ENCODE measurements at places on chromosomes 2 and 18.
A peak's percentile ranks its signal among the peaks of the same experiment; 100 is the strongest.

DNA sequence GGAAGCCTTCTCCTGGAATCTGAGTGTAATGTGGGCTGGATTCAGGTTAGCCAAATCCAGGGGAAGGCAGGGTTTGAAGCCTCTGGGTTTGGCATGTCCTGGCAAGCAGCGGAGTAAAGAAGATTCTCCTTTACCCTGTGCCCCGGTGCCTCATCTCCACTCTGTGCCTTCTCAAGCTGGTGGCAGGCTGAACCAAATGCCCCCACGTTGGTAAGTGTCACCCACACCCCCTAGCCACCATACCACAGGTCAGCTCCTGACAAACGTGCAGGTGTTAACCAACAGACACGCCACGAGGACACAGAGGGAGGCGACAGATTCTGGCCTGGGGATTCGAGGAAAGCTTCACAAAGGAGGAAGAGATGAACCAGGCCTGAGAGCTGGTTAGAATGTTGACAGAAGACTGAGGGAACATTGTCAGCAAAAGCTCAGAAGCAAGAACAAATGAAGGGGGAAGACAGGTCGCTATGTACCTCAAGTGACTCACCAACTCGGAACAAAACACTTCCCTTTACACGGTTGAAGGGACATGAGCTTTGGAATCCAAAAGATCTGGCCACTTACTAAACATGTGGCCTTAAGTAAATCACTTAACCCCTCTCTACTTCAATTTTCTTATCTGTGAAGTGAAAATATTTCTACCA, 85.2 kb upstream of the LCLAT1 start:
- no peak for DNase-seq

GRCh38 chr2:45930396-45930792, 278.9 kb downstream of the PRKCE start:
- peak; percentile 79 for DNase-seq

DNA sequence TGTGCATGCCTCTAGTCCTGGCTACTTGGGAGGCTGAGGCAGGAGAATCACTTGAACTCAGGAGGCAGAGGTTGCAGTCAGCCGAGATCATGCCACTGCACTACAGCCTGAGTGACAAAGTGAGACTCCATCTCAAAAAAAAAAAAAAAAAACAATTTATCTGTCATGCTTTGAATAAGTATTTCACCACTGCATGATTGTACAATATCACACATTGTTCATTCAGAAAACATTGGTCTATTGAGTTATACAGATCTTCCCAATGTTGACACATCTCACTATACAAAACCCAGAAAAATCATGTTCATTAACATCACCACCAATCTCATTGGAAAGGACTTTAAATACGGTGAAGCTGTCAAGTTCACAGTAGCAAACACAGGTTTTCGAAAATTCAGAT, 46.8 kb upstream of the PPM1B start:
- no peak for DNase-seq

DNA sequence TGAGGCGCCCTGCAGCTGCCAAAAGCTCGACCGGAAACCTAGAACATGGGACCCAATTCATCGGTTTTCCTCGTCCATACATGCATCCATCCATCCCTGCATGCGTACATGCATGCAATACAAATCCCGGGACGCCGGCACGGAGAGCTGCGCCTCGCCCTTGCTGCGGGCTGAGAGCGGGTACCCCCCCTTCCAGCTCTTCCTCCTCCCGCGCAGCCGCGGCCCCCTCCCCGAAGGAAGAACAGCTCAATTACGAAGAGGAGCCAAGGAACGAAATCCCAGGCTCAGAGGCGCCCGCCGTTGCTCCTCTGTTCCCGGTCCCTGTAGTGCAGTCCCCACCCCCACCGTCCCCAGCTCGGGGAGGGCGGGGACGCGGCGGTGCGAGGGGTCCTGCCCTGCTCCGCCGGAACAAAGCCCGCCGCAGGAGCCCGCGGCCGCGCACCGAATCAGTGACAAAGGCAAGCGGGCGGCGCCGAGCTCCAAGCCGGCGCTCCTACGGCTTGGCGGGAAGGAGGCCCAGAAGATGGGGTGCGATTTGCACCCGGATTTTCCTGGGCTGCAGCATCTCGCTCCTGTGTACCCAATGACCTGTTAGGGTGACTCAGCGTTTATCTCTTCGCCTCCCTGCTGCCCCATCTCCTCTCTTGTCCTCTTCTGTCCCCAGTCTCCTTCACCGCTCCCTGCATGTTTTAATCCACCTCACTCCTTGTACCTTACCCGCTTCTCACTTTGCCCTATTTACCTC, 8.9 kb upstream of the POU3F3 start:
- no peak for DNase-seq

- no peak for DNase-seq
Observed at GRCh38 chr2:216651351-216651881, 18.2 kb downstream of the IGFBP2 start.

GRCh38 chr2:44766220-44766619, 175.3 kb upstream of the SIX3 start:
- no peak for DNase-seq

- DNase-seq, result no peak
Observed at GRCh38 chr2:156346731-156347130, 14.2 kb upstream of the NR4A2 start.

- DNase-seq, result no peak
Observed at GRCh38 chr18:8901019-8901418, 195.7 kb downstream of the MTCL1 start.

- no peak for DNase-seq
Observed at GRCh38 chr2:203904022-203904421, 32.5 kb upstream of the ICOS start.

- DNase-seq, result no peak
Observed at GRCh38 chr2:169073963-169074751, 4.8 kb downstream of the DHRS9 start.

DNA sequence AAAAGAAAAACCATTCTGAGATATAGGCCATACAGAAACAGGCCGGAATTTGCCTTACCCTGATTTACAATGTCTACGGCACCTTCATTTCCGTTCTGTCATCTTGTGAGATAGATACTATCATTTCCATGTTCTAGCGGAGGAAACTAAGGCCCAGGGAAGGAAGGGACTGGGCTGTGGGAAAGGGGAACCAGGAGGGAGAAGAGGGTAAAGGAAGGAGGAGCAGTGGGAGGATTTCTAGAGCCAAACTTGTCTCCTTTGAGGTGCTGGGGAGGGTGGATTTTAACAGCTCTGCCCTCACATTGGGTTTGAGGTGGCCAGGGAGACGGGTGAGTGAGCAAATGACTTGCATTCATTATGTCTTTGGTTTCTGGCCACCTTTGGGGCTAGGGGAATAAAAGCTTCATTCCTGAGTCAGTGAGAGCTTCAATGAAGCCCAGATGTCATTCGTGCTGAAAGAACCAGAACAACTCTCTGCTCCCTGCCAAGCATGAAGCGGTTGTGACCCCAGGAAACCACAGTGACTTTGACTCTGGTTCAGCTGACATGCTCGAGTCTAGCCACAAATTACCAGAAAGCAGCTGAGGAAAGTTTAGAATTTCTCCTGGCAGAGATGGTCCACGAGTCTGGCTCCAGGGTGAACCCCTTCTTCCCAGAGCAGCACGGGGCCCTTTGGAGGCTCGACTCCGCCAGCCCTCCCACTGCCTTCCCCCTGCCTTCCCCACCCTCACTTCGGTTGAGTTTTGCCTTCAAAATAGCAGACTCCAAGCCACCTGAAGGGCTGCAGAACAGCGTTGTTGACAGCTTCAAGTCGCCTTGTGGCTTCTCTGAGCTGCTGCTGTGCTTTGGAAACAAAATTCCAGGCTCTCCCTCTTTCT, 3.8 kb downstream of the ACTG2 start:
- no peak for DNase-seq

GRCh38 chr2:179932786-179933185, 71.4 kb upstream of the ZNF385B start:
- DNase-seq, result no peak

GRCh38 chr18:31598021-31598805, 6.5 kb downstream of the TTR start:
- DNase-seq, result no peak

DNA sequence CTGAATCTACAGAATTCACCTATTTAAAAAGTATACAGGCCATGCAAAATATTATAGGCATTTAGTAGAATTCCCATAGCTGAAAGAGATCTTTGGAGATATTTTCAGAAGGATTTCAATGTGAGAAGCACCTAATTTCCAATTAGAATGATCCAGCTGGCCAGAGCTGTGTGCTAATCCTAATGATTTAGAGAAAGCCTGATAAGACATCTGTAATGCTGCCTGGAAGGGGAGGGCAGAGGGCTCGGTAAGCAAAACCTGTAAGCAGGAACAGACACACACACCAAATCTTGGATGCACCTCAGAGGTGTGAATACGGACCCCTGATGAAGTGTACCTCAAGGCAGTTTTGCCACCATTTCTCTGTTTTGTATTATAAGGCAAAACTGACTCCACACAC, 14.0 kb downstream of the SERTAD2 start:
- DNase-seq, result no peak

- DNase-seq, result no peak
Observed at GRCh38 chr2:151766437-151767153, 32.3 kb upstream of the NEB start.

DNA sequence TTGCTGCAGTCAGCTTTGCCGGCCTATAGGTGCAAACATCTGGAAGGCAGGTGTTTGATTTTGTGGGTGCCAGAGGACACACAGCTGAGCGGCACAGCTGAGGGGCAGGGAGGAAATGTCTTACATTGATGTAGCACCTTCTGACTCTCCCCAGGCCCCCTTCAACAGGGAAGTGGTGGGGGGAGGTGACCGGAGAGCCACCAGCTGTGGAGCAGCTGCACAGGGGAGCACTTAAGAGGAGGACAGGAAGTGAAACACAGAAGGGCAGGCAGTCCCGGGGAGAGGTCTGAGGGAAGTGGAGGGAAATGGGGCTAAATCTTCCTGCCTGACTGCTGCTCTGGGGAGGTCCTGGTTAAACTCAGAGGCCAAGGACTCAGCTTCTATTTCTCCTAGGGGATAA, 409.1 kb downstream of the TNS1 start:
- DNase-seq, result no peak

- peak; percentile 38 for DNase-seq
Observed at GRCh38 chr2:98649135-98649991, 41.0 kb downstream of the UNC50 start.

DNA sequence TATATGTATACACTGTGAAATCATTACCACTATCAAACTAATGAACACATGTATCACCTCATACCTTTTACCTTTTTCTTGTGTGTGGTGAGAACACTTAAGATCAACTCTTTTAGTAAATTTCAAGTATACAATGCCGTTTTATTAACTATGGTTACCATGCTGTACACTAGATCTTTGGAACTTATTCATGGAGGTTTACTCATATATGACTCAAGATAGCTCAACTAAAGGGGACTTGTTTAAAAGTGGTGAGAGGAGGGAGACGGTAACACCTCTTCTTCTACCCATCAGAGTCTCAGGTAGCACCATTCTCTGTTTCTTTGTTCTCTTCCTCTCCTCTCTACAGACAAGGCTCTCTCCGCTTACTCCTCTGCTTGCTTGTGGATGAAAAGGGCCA, 36.1 kb upstream of the TMEM178A start:
- DNase-seq, result no peak

DNA sequence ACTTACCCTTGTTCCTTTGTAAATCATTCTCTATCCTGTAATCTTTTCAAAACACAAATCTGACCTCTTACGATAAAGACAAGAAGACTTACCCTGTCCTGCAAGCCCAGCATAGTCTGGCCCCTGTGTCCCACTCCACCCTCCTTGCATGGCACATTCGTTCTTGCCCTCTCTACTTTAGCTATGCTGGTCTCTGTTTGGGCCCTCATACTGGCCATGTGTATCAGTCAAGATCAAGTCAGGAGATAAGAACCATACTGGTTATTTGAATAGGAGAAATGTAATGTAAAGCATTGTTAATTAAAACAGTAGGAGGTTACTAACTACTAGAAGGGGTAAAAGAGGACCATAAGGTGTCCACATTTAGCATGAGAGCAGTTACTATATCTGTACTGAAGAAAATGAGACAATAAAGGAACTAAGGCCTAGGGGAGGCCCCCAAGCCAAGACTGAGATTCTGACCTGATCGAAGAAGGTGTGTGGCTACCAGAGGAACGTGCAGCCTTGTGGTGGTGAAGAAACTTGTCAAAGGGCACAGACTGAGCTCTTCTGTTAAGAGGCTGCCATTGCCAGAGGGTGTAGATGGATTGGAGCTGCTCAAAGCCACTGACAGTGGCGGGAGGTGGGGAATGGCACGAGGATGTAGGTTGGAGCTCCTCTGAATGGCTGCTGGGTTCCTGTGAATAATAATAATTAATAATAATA, 80.8 kb downstream of the KCTD18 start:
- no peak for DNase-seq

- no peak for DNase-seq
Observed at GRCh38 chr2:15154297-15154696, 406.8 kb downstream of the NBAS start.

- no peak for DNase-seq
Observed at GRCh38 chr2:42801381-42801780, 9.0 kb upstream of the HAAO start.

GRCh38 chr2:71620851-71621251, 167.5 kb downstream of the DYSF start:
- no peak for DNase-seq

DNA sequence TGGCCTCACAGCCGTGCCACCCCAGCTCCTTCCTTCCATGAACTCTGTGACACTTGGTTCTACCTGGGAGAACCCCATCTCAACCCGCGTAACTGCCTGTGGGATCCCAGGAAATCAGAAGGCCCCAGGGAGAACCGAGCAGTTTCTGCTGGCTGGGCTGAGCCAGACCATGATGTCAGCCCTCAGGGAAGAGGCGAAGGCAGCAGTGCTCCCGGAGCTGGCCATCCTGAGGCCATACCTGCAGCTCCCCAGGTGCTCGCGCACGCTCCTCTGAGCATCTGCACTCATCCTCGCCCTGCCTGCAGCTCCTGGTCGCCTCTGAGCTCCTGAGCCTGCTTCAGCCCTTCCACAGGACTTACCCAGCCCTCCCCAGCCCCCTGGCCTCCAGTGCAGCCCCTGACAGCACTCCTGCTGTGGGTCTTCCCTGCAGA, 186.1 kb downstream of the SEPTIN10 start:
- DNase-seq, result no peak

- DNase-seq, result no peak
Observed at GRCh38 chr2:150909090-150909489, 352.6 kb downstream of the RBM43 start.

GRCh38 chr18:74797577-74798151, 200.0 kb downstream of the ZNF407 start:
- no peak for DNase-seq

DNA sequence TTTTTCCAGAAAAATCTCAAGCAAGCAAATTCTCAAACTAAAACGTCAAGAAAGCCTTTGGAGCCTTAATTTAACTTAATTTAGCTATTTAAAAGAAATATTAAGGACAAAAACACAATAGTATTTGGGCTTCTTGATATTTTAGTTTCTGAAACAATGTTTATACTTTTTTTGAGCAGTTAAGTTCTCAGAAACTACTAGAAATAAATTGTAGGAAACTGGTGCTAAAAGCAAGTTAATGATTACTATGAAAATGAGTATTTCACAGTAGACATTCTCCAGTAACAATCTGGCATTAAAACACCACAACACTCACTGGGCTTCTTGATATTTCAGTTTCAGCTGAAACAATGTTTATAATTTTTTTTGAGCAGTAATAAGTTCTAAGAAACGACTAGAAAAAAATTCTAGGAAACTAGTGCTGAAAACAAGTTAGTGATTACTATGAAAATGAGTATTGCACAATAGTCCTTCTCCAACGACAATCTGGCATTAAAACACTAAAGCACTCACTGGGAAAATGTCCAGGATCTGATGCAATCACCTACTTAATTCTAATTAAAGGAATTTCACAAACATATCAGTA, 45.1 kb downstream of the TRAK2 start:
- DNase-seq, result no peak

GRCh38 chr2:240300840-240301239, 134.6 kb upstream of the GPC1 start:
- no peak for DNase-seq

Measured in NCI-H187 (cell line).